Stimulated activated naive CD8-positive, alpha-beta T cell treated with anti-CD3 and anti-CD28 coated beads, Interleukin-15, Interleukin-2, amounts not matched to agents 100 U/mL and 50 U/mL, for 24 hours (primary cell): ENCODE measurements at places on chromosomes 3 and 15.

DNA sequence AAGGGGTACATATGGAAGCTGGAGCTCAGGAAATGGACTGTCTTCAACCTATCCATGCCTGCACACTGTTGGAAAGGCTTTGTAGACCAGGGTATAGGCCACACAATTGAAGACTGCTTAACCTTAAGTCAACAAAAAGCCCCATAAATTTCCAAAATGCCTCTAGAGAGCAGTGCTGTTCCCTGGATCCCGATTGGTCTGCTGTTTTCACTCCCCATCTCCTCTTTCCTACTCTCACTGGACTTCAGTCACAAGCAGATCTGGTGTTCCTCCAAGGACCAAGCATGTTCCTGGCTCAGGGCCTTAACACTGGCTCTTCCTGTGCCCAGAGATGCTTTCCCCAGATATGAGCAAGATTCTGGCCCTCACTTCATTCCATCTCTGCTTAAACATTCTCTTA is 22.8 kb upstream of the LRRC34 start:
- no peak for DNase-seq

GRCh38 chr3:194450341-194450740 is 36.5 kb downstream of the ATP13A3 start:
- no peak for DNase-seq

DNA sequence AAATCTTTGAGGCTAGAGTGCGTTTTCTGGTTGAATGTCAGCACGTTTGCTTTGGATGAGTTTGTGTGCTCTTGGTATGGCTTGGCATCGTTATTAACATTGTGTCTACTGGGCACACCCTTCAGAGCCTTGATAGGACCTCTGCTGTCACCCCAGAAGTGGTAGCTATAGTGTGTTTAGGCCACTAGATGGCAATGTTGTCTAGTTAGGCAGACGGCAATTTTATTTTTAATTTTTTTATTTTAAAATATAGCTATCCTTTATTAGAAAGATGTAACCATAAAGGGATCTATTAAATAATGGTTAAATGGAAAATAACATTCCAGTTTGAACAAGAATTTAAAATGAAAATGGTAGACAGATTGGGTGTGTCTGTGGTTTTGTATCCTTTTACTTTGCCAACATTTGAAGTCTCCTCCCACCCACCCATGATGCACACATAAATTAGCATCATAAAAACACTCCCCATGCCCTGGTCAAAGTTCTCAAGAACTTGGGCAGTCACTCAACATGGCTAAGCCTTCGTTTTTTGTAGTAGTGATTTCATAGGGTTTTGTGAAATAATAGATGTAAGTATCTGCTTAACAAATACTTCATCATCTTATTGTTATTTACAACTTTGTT is 200.7 kb downstream of the KCNH8 start:
- DNase-seq = peak; percentile 6

GRCh38 chr3:168091302-168091858 is 4.3 kb downstream of the GOLIM4 start:
- DNase-seq = no peak

DNA sequence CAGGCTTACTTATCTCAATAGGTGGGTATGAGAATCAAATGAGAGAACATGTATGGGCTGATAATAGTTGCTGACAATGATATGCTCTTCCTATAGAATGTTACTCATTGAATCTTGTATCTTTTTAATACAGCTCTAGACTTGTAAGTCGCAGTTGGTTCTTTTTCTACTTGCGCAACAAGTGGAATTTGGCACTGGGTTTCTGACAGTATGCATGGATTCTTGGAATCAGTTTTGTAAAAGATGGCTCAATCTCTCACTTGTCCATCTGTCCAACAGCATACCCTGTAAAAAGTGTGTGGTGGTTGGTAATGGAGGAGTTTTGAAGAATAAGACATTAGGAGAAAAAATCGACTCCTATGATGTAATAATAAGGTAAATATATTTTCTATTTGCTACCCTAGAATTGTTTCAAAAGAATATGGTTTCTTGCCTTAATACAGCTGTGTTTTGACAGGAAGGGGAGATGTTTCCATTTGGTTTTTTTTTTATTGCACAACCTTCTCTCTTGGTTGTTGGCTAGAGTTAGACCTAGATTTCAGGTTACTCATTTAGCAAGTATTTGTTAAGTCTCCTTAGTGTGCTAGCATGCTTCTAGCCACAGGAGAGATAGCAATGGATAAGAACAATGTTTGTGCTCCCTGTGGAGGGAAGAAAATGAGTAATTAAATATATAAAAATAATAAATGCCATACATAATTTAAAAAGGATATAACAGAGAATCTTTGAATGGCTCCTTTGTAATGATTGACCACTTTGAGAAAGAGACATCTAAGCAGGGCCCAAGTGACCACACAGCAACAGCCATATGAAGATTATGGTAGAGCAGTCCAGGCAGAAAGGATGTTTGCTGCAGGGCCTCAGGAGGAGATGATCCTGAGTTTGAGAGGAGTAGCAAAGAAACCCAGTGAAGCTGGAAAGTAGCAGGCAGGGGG is 21.8 kb downstream of the ST3GAL6 start:
- no peak for DNase-seq

DNA sequence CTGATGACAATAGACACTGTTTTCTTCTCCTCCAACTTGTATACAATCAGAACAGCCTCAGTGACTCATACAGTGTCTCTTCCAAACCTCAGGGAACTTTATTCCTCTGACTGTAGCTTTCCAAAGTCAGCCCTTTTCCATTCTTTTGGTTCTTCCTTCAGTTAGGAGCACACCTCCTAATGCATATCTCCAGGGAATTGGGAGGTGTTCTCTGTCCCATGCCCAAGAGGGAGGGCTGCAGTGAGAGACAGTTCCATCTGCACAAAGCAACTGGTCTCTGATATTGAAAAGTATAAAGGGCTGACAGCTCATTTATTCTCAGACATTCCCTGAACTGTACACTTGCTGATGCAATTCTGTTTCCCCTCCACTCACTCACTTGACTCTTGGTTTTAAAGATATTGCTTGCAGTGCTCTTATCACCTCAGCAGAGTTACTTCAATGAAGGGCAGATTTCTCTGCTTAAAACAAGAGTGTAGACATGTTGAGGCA is 337.8 kb upstream of the TBC1D5 start:
- DNase-seq = no peak

GRCh38 chr3:104825116-104825515 is 541.6 kb upstream of the ALCAM start:
- DNase-seq = no peak

DNA sequence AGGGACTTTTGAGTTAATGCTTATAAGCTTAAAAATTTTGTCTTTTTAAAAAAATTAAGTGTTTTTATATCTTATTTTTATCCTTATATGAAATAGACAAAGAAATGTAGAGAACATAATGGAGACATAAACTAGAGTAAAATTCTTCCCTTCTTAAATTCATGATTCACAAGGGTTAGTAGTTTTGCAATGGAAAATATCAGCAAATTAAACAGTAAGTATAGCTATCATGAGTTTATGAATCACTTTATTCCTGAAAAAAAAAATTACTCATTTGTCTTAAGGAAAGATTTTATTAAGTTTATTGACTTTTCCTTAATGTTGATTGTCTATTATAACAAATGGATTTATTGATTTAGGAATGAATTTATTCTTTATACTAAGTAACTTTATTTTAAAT is 4.3 kb downstream of the ATP6V1A start:
- no peak for DNase-seq

DNA sequence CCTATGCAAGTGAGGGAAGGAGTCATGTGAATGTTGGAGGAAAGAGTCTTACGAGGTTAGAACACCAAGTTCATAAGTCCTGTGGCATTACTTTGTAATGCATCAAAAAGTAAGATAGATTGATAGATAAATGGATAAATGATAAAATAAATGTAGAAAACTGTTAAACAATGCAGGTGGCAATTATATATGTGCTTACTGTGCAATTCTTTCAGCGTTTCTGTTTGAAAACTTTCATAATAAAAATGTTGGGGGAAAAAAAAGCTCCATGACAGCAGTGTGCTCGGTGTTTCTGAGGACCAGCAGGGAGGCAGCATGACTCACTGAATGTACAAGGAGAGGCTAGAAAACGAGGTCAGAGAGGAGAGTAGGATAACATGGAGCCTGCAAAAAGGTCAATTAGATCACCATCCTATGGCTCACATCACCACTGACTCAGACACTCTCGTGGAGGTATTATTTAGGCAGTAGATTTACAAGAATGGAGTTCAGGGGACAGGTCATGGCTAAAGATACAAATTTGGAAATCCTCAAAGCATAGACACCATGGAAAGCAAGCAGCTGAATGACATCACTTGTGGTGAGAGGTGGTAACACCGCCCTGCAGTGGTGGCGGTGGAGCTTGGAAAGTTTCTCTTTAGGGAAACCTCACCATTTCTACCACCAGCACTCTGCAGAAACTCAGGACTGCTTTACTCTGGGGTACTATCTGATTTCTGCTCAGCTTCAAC is 219.8 kb downstream of the CTNNB1 start:
- peak; percentile 46 for DNase-seq

GRCh38 chr15:73335471-73335870 is 33.3 kb downstream of the HCN4 start:
- DNase-seq = no peak

DNA sequence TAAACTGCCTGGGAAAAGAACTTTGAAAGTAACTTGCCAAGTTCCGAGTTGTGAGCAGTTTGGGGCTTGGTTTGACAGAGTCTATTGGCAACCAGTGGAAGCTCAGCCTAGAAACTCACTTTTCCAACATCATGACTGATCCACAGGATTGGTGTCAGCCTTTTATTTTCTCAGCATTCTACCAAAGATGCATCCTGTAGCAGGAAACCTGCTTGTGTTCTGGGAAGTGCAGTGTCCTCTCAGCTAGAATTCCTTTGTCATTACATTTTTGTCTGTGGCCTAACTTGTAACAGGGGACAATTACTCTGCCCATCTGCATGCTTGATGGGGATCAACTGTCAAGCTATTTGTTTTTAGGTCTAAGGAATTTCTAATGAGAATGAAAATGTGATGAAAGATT is 116.7 kb upstream of the LMOD3 start:
- DNase-seq = no peak

- DNase-seq = no peak
Observed at GRCh38 chr3:8505621-8506020, 4.0 kb downstream of the LMCD1 start.

GRCh38 chr3:30331519-30331918 is 274.9 kb upstream of the TGFBR2 start:
- DNase-seq = no peak

- no peak for DNase-seq
Observed at GRCh38 chr3:94172695-94173310, 109.9 kb downstream of the NSUN3 start.

- DNase-seq = no peak
Observed at GRCh38 chr3:111904376-111905241, 45.5 kb downstream of the PHLDB2 start.

DNA sequence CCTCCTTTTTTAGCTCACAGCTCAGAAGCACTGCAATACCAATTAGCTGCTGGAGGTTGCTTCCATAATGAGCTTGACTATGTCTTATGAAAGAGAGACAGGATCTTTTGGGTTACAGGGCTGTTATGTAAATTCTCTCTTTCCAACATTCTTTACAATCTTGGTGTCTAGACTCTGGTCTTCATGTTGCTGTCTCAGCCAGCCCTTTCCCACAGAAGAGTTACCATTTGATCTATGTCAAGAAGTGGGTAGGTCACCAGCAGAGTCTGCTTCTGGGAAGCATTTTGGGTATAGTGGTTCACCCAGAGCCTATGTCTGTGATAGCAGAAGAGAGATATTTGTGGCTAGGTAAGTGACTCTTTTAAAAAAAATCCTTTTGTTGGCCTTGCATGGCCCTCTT is 234.5 kb downstream of the SATB1 start:
- DNase-seq = no peak

DNA sequence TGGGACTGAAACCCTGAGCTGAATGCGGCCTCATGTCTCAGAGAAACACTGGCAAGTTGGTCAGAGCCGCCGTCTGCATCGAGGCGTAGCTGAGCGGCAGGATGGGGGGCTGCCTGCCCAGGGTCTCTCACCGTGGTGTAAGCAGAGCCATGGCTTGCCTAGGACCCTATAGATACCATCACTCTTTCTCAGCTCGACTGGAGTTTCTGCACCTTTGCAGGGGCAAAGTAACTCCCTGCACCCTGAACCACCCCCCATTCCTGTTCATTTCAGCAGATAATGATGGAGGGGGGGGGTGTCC is 28.4 kb upstream of the NR2E3 start:
- DNase-seq = no peak

- DNase-seq = no peak
Observed at GRCh38 chr15:49675041-49675440, 54.2 kb downstream of the DTWD1 start.

DNA sequence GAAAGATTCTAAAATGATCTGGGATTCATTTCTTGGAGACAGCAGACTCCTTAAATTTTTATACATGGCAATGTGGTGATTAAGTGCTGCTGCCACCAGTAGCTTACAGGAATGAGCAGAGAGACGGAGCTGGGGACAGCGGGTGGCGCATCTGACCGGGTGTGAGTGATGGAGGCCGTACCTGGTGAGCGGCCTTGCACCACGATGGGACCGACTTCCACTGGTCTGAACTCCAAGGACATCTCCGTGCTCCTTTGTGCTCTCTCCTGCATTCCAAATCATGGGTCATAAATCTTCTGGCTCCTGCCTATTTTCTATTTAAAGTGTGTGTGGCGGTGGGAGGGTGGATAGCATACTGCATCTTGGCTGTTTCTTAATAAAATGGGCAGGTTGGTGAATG is 262.6 kb downstream of the ABHD5 start:
- DNase-seq = no peak

- DNase-seq = no peak
Observed at GRCh38 chr3:42697289-42698051, 5.1 kb downstream of the HHATL start.

DNA sequence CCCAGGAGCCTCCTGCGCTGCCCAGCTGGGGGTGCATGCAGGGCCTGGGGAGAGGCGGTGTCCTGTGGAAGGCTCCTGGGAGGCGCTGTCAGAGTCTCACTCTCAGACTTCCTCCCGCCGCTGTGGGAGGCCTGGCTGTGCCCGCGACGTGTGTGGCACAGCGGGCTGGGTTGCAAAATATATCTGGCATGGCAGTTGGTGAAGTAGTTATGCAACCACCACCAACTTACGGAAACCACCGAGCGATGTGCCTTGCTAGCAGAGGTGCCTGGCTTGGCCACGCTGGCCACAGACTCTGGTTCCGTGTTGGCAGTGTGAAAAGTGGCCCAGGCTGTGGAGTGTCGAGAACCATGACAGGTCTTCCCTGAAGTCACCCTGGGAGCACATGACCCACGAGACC is 30.6 kb upstream of the GATA2 start:
- no peak for DNase-seq

- DNase-seq = no peak
Observed at GRCh38 chr3:151082880-151083838, 2.3 kb upstream of the MED12L start.

- DNase-seq = no peak
Observed at GRCh38 chr3:115423170-115423569, 200.1 kb upstream of the GAP43 start.

- no peak for DNase-seq
Observed at GRCh38 chr3:185807445-185808068, 17.3 kb downstream of the IGF2BP2 start.

DNA sequence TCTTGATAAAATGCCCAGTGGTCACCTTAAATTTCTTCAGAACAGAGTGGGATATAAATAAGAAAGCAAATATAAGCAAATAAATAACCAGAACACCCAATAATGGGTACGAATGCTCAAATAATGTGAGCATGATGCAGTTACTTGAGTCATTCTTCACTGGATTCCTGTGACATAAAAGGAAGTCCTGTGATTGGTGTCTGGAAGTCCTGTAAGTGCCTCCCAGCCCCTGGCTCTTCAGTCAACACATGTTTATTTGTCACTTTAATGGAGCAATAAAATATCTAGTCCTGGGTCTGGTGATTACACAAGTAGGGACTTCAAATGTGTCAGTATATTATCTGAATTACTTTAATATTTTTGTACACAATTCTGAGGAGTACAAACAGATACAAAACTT is 30.4 kb downstream of the TMEM212 start:
- DNase-seq = no peak
